ENCODE measurements at places on chromosomes 6 and 20.

DNA sequence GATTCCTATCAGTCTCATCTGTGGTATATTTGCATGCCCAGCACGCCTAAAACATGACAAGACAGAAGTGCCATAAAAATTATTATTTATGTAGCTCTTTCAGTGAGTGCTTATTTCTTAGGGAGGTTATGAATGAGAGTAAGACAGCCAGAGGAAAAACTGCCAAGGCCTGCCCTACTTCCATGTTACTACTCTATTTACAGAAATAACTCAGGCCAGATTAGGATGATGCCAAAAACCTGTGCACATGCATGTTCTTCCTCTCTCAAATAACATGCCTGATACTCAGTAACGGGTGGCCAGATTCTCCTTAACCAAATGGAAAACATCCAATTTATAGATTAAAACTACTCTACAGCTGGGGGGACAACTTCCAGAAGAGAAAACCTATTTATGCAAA, 45.7 kb downstream of the ILRUN start:
- no peak for DNase-seq

- DNase-seq: no peak
Measured at GRCh38 chr6:57423468-57423867, 106.0 kb downstream of the PRIM2 start.

DNA sequence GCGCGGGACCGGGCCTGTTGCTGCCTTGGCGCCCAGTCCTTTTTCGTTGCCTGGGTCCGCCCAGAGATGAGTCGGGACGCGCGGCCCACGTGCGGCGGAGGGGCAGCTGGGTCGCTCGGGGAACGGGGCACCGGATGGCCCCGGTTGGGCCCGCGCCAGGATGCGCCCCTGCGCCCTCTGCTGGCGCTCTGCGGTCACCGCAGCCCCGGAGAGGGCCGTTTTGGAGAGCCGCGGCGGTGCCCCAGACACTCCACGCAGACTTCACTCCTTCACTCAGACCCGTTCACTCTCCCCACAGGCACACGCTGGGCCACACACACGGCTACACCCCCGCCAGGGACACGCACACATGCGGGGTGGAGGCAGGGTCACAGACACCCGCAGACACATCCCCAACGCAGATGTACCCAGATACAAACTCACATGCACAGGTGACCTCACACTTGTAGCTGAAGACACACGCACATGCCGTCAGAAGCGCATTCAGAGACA, 38.8 kb downstream of the SRC start:
- DNase-seq: no peak

DNA sequence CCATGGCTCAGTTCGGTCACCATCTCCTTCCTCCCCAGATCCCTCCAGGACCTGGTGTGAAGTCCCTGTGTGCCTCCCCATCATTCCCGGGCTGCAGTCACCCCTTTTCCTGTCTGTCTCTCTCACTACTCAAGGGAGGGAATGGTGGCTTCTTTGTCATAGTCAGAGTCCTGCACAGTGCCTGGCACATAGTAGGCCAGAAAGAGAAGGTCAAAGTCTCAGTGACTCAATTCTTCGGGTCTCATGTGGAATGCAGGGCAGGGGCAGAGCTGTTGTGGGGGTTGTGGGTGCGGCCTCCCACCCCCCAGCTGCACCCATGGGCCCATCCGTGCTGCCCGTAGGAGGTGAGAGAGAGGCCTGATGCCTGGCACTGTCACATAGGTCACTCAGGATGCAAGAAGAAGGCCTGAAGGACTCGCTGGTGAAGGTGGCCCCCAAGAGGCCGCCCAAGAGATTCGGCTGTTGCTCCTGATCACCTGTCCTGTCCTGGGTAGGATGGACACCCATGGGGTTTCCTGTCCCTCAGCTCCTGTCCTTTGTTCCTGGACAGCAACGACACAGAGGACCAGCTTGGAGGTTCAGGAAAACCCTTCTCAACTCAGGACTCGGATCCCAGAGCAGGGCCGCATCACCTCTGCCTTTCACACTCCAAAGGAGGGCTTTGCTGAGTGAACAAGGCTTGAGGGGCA, 34.1 kb downstream of the RAB44 start:
- no peak for DNase-seq

- DNase-seq: no peak
Measured at GRCh38 chr6:31040801-31041200, 30.5 kb downstream of the MUC22 start.

GRCh38 chr6:158999154-158999665, 792 bp downstream of the RSPH3 start:
- no peak for DNase-seq

GRCh38 chr6:108764580-108764950, 83.7 kb upstream of the ARMC2 start:
- no peak for DNase-seq

DNA sequence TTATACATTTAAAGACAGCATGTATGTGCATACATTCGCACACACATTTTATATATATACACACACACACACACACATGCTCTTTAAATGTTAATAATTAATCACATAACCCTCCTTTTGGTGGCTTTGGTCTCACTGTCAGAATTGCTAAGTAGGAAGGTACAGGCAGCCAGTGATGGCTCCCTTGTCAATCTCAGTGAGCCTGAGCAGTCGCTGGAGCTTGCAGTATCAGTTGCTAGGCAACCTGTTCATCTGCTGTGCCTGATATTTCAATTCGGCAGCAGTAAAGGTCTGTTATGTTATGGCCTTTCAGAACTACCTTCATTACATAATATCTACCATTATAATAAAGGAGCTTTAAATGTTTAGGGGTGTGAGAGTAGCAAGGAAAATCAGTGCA, 374.3 kb downstream of the LMBRD1 start:
- no peak for DNase-seq

GRCh38 chr20:57618091-57618763, 2.0 kb downstream of the ZBP1 start:
- DNase-seq: no peak

DNA sequence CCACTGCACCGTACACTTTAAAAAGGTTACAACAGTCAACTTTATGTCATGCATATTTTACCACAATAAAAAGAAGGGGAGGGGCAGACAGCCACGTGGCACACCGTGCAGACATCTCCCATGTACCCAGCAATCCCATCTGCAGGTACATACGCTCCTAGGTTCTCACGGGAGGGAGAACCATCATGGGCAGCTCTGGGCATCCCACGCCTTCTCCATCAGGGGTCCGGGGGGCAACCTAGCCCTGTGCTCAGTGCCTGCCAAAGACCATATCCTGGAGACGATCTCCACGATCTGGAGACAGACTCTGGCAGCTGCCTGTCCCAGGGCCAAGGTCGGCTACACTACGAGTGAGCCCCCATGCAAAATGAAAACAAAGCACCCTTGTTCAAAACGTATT, 2.5 kb upstream of the BNIP5 start:
- DNase-seq: no peak

Measured in NCI-H187 treated with DMSO at 0.1 percent for 48 hours (cell line).